ENCODE measurements at places on chromosomes 6 and 20. TPM values are rescaled to one million over a fixed set of nuclear protein-coding genes. Genes with fewer than 3 reads are reported as not detected.

GRCh38 chr20:25013478-25014380 lies 21.2 kb upstream of the APMAP start:
- DNase-seq, result no peak

DNA sequence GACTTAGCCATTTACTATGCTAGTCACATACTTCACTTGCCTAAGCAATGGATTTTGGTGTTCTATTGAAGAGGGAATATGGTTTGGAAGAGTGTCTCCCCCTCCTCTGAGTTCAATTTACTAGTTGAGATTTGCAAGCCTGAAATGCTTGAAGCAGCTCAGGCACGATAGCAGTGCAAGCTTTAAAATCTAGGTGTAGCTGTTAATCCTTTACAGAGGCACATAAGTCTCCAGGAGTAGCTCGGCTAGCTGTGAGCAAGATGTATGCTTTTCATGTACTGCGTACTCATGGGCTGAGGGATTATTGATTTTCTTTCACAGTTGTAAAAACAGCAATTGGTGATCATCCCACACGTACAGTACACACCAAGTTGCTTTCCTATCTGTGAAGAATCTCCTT lies 726 bp downstream of the FLRT3 start:
- DNase-seq, result no peak

GRCh38 chr20:2656471-2657117 lies 4.2 kb downstream of the NOP56 start:
- no peak for DNase-seq

C20orf202 gene
- total RNA-seq, result not detected

DNA sequence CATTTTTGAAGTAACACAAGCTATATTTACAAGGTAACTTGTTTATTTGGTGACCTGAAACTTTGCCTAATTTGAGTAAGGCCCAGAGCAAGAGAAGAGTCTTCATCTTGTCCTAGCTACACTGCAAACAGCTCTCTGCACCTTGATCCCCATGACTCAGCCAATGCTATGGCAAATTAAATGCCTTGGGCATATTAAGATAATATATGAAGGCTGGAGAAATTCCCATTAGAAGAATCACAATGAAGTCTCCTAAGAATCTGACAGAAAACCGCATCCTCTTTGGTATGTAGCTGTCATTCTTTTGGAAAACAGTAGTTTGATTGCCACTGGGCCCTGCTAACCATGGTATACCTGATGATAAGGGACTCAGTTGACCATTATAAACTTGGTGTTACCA lies 204.5 kb downstream of the UBE3D start:
- no peak for DNase-seq

DNA sequence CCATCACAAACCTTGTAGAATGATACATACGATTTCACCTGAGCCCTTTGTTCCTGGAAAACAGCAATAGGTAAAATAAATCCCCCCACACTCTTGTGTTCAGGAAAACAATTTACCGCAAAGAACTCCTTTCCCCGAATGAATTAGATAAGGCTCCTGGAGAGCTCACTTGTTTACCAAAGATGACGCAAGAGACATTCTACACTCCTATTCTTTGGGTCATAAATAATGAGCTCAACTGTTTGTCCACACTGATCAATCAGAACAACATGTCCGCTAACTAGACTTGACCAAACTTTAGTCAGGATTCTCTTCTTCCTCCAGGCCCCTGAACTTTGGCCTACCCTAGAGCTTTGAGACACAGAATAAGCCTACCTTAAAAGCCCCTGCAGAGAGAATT lies 271.9 kb upstream of the OPRM1 start:
- DNase-seq, result no peak

DNA sequence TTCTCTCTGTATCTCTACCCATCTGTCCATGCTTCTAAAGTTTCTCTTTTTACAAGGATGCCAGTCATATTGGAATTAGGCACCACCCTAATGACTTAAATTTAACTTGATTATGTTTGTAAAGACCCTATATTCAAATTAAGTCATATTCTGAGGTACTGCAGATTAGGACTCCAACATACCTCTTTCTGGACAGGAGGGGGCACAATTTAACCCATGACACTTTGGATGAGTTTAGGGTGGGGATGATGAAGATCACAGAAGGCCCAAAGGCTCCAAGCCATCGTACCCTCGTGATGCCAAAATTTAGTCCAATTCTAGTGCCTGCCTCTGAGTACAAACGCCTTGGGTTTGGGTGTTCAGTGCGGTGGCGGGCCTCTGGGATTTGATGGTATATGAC lies 15.0 kb upstream of the NKX2-2 start:
- no peak for DNase-seq

DNA sequence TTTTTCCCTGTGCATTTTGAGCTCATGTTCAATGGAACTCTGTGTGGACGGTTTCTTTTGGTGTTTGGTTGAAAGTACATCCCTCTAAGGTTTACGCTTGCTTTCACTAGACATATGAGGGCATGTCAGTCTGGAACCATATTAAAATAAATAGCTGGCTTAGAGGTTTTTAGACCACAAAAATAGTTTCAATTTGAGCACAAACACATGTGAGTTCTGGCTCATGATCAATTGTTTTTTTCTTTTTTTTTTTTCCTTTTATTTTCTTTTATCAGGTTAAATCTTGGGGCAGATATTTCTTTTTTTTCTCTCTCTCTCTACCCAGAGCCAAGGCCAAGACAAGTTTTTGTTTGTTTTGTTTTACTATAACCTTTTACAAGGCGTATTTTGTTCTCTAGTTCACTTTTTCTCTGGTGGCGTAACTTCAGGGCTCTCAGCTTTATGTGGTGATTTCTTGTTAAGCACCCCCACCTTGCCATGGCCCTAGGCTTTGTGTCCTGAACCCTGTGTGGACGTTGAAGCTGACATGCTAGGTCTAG lies 92.9 kb downstream of the SHLD1 start:
- no peak for DNase-seq

DNA sequence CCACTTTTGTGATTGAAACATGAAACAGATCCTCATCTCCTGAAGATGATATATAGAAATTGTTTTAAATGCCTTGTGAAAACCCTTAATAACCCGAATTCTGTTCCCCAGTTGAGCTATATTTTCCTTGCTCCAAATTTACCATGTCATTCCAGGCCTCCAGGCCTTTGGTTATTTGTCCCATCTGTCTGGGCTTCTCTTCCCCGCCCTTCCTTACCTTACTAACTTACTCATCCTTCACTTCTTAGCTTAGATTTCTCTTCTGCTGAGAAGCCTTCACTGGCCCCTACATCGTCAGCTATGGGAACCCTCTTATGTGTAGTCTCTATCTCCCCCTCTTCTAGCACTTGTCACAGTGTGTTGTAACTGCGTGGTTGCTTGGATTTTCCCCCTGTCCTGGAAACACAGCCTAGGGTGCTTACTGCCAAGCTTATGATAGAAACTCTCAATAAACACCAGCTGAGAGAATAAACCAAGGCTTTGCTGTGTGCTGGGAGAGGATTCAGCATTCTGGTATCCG lies 68.6 kb downstream of the SGK1 start:
- DNase-seq, result no peak

DNA sequence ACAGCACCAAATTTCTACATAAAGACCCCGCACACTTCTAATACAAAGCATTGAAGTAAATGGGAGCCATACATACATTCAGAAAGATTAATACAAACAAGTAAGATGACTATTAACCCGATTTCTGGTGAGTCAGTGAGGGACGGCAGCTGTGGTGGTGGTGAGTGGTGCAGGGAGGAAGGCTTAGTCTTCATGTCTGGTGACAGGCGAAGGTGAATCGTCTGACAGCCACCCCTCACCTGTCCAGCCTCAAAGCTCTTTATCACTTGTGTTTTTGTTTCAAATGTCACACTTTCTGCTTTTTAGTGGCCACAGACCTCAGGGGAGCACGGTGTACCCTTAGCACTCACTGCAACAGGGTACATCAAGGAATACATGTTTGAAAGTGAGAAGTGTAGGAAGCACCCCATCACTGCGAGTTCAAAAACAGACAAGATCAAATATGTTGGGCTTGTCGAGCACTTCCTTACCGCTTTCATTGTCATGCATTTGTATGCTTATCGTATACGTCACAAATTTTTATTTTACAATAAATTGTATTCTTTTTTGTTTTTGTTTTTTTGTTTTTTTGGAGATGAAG lies 63.5 kb downstream of the IRF4 start:
- peak; percentile 71 for DNase-seq

AARS2 gene
- 16.3 TPM for total RNA-seq

DNA sequence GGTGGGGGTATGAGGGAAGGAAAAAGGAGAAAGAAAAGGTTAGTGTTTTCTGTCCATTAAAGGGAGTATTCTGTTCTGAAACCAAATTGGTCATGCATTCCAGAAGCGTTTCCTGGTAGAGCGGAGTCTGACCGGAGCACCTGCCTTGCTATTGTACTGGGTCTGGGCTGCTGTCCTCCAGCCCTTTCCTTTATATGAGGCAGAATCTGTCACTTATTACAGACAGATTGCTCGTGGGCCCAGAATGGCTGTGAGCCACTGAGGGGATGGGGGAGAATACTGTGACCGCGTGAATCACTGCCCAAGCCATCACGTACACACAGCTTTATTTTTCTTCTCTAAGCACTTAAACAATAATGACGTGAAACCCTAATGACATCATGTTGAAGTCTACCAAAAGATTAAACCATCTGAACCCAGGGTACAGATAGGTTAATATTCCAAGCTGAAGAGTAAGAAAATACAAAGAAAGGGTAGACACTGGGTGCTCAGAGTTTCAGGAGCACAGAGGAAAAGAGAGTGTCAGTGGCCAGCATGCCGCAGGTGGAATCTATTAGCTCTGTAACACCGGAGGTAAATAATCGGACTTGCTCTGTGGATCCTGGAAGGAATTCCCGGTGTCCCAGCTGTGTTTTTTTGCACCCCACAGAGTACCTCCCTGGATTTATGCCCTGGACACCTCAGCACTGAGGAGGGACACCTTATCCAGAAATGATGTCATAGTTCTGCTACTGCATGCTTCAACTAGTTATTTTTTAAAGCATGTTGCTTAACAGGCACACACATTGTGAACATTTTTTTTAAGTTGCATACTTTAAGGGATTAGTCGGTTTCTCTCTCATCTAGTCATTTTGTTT lies 573.3 kb downstream of the PKHD1 start:
- no peak for DNase-seq

DNA sequence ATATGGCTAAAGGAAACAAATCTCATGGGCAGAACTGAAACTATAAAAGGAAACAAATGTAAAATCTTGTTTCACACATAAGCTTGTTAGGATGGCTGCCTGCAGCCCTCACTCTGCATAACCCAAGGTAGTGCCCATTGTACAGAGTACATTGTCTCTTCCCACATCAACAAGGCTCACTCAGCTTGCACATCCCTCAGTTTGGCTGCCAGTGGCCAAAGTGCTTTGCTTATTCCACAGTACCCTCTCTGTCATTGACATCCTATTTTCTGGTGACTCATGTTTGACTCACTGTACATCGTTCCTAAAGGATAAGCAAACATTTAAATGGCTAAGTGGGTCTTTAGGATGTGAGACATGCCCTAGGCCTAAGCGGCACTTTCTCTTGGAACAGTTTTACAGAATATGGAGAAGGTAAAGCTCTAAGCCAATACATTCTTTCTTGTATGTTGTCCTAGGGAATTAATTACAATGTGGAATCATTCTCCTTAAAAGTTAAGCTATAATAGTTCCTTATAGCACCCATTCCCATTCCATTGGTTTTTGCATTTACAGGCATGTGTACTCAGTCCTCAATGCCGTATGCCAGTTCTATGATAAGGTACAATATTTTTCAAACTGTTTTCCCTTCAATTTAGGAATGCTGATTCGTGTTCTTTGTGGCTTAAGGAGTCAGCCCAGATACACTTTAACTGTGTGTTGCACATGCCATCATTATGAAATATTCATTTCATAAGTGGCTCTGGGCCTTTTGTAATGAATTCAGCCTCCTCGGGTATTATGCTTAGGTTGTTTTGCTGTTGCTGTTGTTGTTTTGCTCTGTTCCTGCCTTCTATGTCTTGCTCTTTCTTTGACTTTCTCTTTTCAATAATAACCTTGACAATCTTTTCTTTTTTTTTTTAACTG lies 5.5 kb downstream of the ANKEF1 start:
- no peak for DNase-seq

DNA sequence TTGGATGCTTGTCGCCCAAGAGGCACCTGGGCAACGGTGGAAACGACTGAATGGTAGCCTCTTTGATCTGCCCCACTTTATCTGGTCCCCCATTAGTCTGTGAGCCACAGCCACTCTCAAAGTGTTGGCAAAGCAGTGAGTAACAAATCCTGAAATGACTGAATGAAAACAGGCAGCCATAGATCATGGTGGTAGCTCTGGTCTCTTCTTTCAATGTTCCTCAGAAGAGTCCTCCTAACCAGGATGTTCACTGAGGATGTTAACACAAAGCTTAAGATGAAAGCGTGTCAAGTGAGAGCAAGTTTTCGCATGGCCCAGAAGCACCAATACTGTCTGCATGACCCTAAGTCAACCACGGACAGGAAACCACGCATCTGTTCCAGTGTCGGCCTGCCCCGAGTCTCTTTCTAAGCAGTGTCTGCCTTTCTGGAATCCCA lies 107.3 kb downstream of the IRF4 start:
- DNase-seq, result peak; percentile 83

- DNase-seq, result no peak
These were observed 139.7 kb downstream of the SYNDIG1 start for GRCh38 chr20:24608926-24609667.

SIRPG gene
- total RNA-seq, result 27.9 TPM

GRCh38 chr6:35028781-35029769 lies 112.1 kb downstream of the TCP11 start:
- no peak for DNase-seq

GRCh38 chr6:88641178-88641903 lies 322.1 kb downstream of the RNGTT start:
- DNase-seq, result no peak

OR2J3 gene
- not detected for total RNA-seq

DNA sequence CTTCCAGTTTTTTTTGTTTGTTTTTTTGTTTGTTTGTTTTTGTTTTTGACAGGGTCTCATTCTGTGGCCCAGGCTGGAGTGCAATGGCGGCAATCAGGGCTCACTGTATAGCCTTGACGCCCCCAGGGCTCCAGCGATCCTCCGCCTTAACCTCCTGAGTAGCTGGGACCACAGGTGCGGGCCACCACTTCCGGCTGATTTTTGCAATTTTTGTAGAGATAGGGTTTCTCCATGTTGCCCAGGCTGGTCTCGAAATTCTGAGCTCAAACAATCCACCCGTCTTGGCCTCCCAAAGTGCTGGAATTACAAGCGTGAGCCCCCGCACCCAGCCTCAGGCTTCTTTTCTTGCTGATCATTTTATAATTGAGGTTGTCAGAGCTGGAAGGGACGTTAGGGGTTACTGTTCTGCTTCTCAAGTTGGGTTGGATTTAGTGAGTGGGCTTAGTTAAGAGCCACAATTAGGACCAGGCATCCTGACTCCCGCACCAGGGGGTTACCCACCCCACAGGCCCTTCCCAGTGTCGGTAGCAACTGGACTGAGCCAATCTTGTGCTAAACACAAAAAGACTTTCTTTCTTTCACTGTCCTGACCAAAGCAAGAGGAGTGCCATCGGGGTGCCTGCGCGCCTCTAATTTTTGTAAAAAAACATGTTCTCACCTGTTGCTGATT lies 13.1 kb upstream of the ZSCAN9 start:
- peak; percentile 31 for DNase-seq

GRCh38 chr20:45976086-45976485 lies 4.1 kb upstream of the ZNF335 start:
- no peak for DNase-seq

GGTLC1 gene
- not detected for total RNA-seq

NINL gene
- 2.7 TPM for total RNA-seq

GRCh38 chr6:131669891-131670290 lies 31.3 kb downstream of the OR2A4 start:
- no peak for DNase-seq

Data from activated CD4-positive, alpha-beta memory T cell treated with anti-CD3 and anti-CD28 coated beads for 36 hours (primary cell).